Astrocyte of the cerebellum (primary cell): ENCODE measurements at places on chromosomes 2 and 18.

DNA sequence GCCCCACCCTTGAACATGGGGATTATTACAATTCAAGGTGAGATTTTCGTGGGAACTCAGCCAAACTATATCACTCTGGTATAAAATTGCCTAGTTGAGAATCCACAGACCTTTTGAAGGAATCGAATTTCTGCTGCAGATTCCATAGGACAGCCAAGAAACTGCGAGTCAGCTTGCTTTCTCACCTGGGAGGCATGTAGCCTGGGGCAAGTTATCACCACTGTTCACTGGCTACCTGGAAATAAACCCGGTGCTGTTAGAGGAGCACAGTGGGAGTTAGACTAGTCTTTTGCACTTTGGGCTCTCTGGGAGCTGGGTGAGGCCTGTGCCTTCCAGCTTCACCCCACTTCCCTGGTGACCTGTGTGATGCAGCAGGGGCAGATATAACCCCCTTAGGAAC is 1043.5 kb downstream of the TDRD15 start:
- no peak for DNase-seq

DNA sequence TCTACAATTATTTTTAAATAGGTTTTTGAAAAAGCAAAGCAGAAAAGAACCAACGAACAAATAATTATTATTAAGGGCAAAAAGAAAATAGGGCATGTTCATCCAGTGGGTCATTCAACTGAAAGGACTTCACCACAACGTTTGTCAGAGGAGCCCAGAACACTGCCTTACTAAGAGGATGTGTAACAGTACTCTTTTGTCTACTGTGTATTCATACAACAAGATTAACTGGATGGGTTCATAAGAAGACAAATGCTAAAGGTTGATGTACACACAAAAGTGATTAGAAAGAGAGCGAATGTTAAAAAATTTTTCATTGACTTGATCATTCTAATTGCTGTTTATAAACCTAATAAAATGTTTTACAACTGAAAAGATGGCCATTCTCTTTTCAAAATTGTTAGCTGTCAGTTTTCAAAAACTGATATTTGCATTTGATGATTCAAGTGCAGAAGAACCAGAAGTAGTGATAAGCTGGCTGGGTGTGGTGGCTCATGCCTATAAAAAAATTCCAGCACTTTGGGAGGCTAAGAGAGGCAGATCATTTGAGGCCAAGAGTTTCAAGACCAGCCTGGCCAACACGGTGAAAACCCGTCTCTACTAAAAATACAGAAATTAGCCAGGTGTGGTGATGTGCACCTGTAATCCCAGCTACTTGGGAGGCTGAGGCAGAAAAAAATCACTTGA is 33.1 kb downstream of the MGAT4A start:
- no peak for DNase-seq

GRCh38 chr2:183215917-183216316 is 91.7 kb downstream of the NUP35 start:
- no peak for DNase-seq

- no peak for DNase-seq
Observed at GRCh38 chr2:147567136-147567535, 277.7 kb upstream of the ACVR2A start.

- DNase-seq: no peak
Observed at GRCh38 chr2:170265321-170265720, 87.4 kb downstream of the MYO3B start.

DNA sequence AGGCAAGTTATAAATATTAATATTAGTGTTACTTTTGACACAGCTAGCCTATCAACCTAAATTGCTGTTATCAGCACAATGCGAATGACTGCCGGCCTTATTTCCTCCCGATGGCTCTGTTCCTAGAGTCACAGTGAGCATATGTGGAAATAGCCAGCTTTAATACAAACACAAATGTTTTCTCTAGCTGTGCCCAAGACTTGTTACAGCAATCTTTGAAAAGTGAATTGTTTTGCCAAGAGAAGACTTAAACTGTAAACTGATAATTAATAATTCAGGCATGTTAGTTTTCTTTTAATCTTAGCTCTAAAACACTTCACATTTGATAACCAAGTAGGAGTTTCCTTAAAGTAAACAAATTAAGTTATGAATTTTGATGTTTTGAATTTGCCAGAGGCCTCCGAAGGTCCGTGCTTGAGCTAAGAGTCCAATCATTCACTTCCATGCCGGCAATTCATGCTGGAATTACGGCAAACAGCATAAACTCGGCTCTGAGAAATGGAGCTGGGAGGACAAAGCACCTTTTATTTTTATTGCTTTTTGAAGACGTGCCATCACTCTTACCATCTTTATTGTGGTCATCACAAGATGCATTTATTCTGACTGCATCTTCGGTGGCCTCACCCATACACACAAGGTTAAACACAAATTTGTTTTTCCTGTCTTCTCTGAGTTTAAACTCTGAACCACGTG is 184.5 kb upstream of the CWC22 start:
- DNase-seq: no peak

DNA sequence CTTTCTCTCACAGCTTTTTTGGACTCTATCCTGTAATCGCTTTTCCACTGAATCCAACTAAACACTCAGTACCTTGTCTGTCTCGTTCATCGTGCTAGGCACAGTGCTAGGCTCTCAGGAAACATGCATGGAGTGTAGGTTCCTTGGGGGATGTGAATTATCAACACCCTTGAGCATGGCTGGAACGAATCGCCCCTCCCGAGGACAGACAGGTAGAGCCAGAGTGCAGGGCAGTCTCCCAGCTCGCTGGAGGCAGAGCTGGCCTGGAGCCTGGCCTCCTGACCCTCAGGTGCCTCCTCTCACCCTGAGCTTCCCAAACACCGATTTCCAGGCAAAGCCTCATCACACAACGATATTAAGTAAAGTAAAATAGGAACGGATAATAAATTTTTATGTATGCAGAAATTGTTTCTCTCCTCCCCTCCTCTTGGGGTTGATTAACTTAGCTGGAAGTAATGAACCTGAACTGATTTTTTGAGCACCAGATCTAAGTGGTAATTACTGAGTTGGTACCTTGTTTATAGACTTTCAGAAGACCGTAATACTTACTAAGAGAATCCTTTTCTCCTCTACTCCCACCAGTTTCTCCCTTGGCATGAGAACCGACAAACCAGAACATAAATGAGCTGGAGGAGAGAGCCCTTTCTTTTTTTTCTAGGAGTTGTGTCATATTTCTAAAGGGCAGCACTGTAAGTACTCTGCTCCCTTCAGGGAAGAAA is 90.5 kb downstream of the MSH2 start:
- no peak for DNase-seq

DNA sequence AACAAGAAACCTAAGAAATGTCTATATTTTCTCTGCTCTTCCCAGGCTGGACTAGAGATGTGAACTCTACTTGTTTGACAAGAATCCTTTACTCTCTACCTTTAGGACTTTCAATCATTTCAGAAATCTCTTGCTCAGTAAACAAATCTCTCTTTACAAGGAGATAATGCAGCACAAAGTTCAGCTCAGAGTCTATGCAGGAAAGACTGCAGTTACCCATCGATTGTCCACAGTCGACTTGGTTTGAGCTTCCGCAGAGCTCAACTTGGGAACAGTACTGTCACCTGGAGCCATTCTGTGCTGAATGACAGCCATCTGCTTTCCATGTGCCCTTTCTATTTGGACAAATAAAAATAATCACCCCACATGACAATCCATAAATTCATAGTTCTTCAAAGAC is 259.7 kb upstream of the STON1 start:
- no peak for DNase-seq

DNA sequence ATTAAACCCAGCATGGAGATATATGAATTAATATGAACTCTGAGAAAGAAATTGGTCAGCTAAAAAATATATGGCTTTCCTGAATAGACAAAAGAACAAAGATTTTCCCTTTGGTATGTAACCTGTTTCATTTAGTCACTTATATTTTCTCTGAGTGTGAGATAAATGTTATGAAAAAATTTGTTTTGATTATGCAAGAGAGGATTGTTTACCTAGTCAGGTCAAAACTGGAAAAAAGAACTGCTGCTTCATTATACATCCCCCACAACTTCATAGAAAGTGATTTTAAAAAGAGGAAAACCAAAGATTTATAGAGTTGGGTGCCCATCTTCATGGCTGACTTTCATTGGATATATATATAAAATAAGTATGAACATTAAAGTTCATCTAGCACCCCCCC is 242.2 kb upstream of the FN1 start:
- no peak for DNase-seq

DNA sequence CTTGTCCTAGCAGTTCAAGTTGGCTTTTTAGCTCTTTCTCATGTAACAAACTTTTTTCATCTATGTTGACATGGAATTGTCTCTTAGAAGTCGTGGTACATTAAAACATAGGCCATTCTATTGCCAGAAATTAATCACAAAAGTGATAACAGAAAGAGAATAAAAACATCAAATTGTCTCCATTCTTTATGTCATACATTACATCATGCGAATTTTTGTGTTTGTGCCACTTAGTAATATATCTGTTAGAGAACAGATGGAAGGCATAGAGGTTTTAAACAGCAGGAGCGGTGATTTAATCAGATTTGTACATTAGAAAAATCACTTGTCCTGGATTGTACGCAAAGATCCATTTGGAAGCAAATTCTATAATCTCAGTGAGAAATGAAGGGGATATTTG is 136.5 kb upstream of the CDH20 start:
- DNase-seq: no peak

GRCh38 chr2:172931918-172932520 is 143.6 kb upstream of the MAP3K20 start:
- peak; percentile 74 for DNase-seq

GRCh38 chr2:189555232-189555631 is 25.4 kb downstream of the SLC40A1 start:
- no peak for DNase-seq

DNA sequence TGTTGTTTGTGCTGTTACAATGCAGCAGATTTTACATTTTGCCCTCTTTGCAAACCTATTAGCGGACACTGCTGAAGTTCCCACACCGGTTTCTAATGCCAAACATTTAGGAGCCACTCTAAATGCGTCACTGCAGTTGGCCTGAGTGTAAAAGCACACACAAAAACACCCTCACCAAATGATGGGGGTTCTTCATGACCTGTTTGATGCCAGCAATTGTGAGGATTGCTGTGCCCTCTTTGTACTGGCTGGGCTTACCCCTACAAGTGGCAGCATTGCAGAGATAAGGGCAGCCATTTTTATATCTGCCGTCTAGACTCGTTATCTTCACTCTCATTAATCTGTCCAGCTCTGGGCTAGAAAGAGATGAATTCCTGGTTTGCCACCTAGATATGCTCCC is 85.3 kb downstream of the NRP2 start:
- no peak for DNase-seq

- no peak for DNase-seq
Observed at GRCh38 chr2:75614162-75614651, 32.4 kb upstream of the MRPL19 start.

GRCh38 chr18:35581546-35581897 is at the start of gene GALNT1:
Gene GALNT1 (plus strand): TSS chr18:35581740. CDS start chr18:35654663, 72,923 bp downstream.
- no peak for DNase-seq

GRCh38 chr2:74078466-74078865 is 69.2 kb downstream of the BOLA3 start:
- DNase-seq: no peak

DNA sequence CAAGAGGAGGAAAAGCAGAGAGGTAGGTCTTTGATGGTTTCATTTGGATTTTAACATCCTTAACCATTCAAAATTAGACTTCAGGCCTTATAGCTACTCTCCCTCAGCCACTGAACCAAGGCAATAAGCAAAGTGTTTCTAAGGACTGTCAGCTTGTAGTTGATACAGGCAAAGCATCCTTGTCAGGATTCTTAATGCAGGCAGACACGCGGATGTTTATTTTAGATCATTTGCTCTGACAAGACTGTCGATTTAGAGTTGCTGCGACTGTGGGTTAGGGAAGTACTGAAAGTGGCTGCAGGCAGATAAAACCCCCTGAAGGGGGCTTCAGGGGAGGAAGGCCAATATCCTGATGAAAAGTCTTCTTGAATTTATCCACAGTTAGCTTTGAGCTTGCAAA is 46.6 kb downstream of the CDH20 start:
- no peak for DNase-seq

- DNase-seq: no peak
Observed at GRCh38 chr2:231182513-231182899, 15.9 kb upstream of the ARMC9 start.

- DNase-seq: peak; percentile 33
Observed at GRCh38 chr2:30447149-30448045, at the start of gene LCLAT1. Gene LCLAT1 (plus strand): TSS chr2:30447246. CDS start chr2:30525591, 78,345 bp downstream.

DNA sequence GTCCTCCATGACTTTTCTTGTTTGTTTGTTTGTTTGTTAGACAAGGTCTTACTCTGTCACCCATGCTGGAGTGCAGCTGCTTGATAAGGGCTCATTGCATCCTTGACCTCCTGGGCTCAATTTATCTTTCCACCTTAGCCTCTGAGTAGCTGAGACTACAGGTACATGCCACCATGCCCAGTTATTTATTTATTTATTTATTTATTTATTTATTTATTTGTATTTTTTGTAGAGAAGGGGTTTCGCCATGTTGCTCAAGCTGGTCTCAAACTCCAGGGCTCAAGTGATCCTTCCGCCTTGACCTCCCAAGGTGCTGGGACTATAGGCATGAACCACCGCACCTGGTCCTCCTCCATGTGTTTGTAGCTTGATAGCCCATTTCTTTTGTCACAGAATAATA is 37.9 kb downstream of the NBEAL1 start:
- no peak for DNase-seq

- DNase-seq: no peak
Observed at GRCh38 chr18:42706618-42707017, 408.9 kb downstream of the RIT2 start.

- DNase-seq: no peak
Observed at GRCh38 chr18:69885841-69886531, 61.7 kb downstream of the CD226 start.

- no peak for DNase-seq
Observed at GRCh38 chr2:108304975-108305374, 16.3 kb downstream of the SULT1C2 start.

DNA sequence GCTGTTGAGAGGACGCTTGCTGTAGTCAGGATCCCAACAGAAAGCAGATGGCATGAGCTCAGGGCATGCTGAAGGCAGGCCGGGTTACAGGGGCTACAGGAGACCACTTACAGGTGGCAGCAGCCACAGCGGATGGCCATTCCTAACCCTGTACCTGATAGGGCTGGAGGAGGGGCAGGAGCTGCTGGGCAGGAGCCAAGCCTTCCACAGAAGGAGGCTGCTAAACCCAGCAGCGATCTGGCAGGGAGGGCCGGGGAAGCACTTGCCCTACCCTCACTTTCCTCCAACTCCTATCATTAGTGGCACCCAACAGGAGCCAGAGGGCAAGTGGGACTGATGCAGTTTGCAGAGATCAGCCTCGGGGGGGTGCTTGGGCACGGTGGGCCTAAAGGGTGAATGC is 2.0 kb downstream of the ASB18 start:
- DNase-seq: no peak

DNA sequence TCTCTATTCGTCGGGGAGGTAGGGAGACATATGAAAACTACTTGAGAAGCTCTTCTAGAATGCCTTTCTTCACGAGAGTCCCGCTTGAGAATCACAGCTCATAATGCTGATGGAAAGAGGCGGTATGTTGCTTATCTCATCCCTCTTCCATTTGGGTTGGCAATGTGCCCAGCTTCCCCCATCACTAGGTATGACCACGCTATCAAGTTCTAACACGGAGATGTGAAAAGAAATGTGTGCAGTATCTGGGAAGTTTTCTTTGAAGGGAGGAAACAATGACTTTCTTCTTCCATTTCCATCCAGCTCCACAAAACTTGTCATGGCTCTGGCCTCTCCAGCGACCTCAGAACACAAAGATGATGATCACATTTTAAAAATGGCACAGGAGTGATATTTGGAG is 742.4 kb downstream of the DCDC2C start:
- DNase-seq: no peak
